Head of caudate nucleus (tissue), 42 donors: ENCODE measurements at places on chromosomes 3 and 15.

DNA sequence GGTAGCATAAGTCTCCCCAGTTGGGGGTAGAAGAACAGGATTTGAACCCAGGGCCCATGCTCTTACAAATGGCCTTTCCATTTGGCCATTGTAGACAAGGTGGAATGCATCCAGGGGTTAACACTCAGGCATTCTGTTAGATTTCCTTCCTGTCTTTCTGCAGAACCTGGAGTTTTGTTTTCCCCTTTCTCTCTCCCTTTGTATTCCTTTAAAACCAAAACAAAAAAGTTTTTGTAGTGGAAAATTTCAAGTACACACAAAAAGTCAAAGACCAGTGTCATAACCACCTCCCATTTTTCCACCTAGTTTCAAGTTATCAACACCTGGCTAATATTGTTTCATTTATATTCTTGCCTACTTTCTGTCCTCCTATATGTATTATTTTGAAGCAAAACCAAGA is 26.0 kb downstream of the FRMD4B start:
- no peak for DNase-seq

- no peak for DNase-seq
Observed at GRCh38 chr15:25850154-25851111, 12.7 kb downstream of the ATP10A start.

DNA sequence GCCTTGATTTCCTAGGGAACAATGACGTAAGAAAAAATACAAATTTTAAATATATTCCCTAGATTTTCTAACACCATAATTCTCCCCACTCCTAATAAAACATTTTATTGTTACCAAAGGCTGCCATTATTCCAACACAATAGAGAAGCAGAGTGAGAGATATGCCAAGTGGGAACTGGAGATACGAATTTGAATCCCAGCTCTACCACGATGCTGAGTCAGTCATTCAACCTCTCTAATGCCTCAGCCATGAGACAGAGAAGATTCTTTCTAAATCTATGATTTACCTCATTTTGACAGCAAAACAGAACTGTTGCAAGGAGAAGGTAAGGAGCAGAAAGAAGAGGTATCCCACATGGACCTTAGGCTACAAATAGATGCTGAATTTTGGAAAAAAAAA is 112.5 kb downstream of the IGF2BP2 start:
- no peak for DNase-seq

- DNase-seq: no peak
Observed at GRCh38 chr3:183226333-183226890, 26.6 kb upstream of the B3GNT5 start.

DNA sequence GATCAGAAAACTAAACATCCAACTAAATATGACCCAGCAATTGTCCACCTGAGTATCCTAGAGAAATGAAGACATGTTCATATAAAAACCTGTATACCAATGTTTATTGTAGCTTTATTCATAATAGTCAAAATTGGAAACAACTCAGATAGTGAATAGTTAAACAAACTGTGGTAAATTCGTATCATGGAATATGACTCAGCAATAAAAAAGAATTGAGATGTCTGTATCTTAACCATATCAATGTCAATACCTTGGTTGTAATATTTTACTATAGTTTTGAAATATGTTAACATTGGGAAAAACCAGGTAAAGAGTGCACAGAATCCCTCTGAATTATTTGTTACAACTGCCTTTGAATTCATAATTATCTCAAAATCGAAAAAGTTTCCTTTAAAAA is 159.3 kb upstream of the GAP43 start:
- DNase-seq: no peak

DNA sequence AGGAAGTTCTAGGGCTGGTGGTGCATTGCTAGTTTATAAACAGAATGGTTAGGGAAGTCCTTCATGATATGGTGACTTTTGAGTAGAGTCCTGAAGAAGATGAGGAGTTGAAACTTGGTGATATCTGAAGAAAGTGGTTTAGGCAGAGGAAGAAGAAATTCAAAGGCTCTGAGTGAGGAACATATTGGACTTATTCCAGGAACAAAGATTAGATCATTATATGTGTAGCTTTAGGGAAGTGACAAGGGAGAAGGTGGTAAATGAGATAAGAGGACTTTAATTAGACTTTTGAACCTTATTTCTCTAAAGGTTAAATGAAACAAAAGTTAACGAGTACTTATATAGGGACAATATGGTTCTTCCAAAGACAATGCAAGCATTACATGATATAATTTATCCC is 286.7 kb downstream of the DOCK3 start:
- no peak for DNase-seq

- no peak for DNase-seq
Observed at GRCh38 chr3:114452937-114453336, 159.1 kb downstream of the TIGIT start.

- peak; percentile 11 for DNase-seq
Observed at GRCh38 chr15:78751602-78751979, 59.7 kb downstream of the ADAMTS7 start.

GRCh38 chr3:64187065-64187959 is 38.0 kb downstream of the PRICKLE2 start:
- DNase-seq: no peak

- no peak for DNase-seq
Observed at GRCh38 chr3:187377842-187378241, 9.7 kb downstream of the RTP4 start.

- DNase-seq: peak; percentile 21
Observed at GRCh38 chr3:16842272-16843270, 42.2 kb upstream of the PLCL2 start.

DNA sequence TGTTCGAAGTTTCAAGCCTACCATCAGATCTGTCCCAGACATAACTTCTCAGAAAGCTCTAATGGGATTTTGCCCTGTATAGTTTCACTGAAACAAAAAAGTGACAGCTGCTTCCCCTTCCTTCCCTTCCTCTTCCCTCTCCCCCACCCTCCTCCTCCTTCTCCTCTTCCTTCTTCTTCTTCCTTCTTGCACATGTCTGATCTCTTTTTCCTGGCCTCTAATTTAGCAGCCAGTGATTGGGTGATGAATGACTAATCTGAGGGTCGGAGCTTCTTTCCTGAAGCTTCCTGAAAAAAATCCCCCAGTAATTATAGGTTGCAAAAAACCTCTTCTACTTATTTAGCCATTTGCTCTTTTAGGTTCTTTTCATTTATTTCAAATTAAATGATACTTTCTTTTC is 168.7 kb downstream of the POTEB3 start:
- DNase-seq: no peak

GRCh38 chr3:8945890-8946600 is 17.2 kb downstream of the RAD18 start:
- DNase-seq: no peak

- DNase-seq: no peak
Observed at GRCh38 chr15:83113881-83114674, 6.6 kb downstream of the TM6SF1 start.

- no peak for DNase-seq
Observed at GRCh38 chr3:184842433-184842832, 30.5 kb downstream of the VPS8 start.

- DNase-seq: no peak
Observed at GRCh38 chr3:46661776-46662766, 31.4 kb downstream of the ALS2CL start.

DNA sequence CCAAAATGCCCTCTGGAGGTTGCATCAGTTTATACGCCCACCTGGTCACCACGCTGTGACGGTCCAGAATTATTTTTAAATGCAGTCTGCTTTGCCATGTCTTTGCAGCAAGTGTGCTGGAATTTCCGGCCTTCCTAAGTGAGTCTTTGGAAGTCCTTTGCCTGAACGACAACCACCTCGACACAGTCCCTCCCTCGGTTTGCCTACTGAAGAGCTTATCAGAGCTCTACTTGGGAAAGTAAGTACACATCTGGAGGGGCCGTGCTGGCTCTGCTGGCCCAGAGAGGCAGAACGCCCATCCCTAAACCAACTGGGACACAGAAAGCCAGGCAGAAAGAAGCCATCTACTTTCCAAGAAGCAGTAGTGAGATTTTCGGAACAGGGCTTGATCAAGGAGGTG is 101.8 kb downstream of the LRRK1 start:
- DNase-seq: no peak

DNA sequence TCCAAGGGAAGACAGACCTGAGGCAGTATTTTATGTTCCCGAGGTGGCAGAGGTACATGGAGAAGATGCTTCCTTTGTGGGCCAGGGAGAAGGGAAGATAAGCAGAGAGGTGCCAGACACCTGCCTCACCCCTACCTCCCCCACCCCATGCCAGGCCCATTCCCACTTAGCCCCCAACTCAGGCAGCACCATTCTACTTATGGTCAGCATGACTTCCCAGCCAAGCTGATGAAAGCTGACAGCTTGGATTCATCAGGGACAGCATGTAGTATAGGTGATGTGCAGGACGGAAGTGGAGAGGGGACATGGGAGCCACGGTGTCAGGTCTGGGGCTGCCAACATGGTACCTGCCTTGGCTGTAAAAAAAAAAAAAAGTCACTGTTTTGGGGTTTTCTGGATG is 57.5 kb upstream of the CSPG4 start:
- DNase-seq: no peak

GRCh38 chr15:51097553-51098330 is 3.0 kb upstream of the TNFAIP8L3 start:
- DNase-seq: no peak

GRCh38 chr15:98952381-98952803 is 55.2 kb downstream of the PGPEP1L start:
- no peak for DNase-seq

DNA sequence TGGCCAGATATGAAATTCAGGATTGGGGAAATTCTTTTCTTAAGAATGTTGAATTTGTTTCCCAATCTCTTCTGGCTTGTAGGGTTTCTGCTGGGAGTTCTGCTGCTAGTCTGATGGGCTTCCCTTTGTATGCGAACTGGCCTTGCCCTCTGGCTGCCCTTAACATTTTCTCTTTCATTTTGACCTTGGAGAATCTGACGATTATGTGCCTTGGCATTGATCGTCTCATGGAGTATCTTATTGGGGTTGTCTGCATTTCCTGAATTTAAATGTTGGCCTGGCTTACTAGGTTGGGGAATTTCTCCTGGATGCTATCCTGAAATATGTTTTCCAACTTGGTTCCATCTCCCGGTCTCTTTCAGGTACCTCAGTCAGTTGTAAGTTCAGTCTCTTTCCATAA is 152.2 kb downstream of the CFAP20DC start:
- no peak for DNase-seq

DNA sequence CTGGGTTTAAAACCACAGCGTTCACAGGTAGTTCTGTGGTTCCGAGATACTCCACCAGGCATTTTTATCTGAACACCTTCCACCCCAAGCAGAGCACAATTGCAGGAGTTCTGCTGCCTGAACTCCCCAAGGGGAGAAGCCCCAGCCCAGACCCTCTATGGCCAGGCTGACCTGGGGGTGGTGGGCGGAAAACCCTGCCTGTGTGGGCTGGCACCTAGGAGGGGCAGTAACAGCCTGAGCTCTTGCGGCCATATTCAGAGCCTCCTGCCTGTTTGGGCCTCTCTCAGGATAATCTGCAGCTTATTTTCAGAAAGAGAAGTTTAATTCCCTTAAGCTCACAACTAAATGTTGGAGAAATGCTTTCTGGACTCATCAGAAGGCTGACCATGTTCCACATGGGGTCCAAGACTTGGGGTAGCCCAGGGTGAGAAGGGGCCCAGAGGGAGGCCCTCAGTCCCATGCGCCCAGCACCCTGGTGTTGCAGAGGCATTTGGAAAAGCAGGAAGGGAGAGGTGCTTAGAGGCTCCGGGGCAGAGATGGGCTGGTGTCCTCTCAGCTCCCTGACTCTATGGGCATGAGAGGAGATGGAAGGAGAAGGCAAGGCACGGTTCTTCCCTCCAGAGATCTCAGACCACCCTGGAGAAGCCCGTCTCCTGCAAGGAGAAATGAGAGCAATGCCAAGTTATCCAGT is 195.6 kb upstream of the TPM1 start:
- DNase-seq: no peak

DNA sequence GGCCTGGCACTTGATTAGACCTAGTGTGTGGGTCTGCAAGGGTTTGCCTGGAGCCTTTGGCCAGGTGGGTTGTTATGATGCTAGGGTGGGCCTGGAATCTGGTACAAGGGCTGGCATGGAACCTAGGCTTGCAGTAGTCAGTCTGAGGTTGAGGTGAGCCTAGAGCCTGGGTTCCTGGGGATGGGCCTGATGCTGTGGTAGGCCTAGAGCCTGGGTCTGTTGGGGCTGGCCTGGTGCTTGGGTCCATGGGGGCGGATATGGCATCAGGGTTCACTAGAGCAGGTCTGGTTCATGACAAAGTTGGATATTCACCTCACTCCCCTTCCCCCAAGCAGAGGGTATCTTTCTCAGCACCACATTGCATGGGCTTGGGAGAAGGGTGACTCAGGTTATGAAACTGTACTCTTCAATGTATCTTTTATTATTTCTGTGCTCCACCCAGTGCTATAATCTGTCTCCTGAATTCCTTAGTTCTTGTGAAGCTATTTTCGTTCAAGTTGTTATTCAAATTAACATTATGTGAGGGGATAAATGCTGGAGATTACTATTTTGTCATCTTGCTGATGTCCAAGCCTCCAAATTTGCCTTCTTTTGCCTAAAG is 274.4 kb downstream of the NFKBIZ start:
- DNase-seq: no peak

DNA sequence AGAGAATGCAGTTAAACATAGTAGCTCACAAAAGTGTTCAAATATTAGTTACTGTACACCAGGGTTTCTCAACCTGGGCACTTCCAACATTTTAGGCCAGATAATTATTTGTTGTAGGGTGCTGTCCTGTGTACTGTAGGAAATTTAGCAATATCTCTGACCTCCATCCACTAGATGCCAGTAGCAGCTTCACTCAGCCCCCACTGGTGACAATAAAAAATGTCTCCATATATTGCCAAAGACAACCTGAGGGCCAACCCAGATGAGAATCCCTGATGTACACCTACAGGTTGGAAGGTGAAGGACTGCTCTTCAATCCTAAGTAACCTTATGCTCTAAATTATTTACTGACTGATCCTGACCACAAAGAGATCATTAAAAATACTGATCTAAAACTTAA is 32.5 kb downstream of the DCUN1D1 start:
- DNase-seq: no peak

- DNase-seq: no peak
Observed at GRCh38 chr15:74646480-74646879, 30.8 kb downstream of the CLK3 start.
